HCT116 (cell line): ENCODE measurements at places on chromosomes 3 and 15.

- H3K36me3 ChIP-seq = no peaks in the 10 kb centered on the region
- DNase-seq = no peak
- no peaks in the 10 kb centered on the region for H3K4me1 ChIP-seq
Measured at GRCh38 chr3:54262541-54262940, 140.2 kb downstream of the CACNA2D3 start.

- no peaks in the 10 kb centered on the region for H3K27me3 ChIP-seq
- no peak for DNase-seq
- no peaks in the 10 kb centered on the region for H3K36me3 ChIP-seq
- peak overlapping the region; percentile 72 for H3K27ac ChIP-seq
- no peak overlapping the region for H3K4me3 ChIP-seq
Measured at GRCh38 chr3:12470111-12470510, 14.2 kb upstream of the TSEN2 start.

DNA sequence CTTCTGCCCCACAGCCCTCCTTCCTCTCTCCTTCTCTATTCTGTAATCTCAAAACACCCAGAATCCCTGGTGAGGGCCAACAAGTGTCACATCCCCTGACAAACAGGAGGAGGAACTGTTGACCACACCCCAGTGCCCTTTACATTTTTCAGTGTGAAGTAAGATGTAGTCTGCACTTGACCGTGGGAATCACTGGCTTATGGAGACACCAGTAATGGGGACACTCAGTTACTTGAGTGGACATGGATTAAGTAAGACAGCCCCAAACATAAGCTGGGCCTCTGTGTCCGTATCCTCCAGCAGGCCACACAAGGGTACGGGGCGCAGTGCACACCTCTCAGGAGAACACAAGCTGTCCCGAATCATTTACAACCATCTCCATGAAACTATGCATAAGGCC is 28.4 kb upstream of the LIMD1 start:
- H3K36me3 ChIP-seq = no peaks in the 10 kb centered on the region
- no peak overlapping the region for H3K4me3 ChIP-seq
- H3K27ac ChIP-seq = no peak overlapping the region
- DNase-seq = no peak
- H3K27me3 ChIP-seq = no peaks in the 10 kb centered on the region

DNA sequence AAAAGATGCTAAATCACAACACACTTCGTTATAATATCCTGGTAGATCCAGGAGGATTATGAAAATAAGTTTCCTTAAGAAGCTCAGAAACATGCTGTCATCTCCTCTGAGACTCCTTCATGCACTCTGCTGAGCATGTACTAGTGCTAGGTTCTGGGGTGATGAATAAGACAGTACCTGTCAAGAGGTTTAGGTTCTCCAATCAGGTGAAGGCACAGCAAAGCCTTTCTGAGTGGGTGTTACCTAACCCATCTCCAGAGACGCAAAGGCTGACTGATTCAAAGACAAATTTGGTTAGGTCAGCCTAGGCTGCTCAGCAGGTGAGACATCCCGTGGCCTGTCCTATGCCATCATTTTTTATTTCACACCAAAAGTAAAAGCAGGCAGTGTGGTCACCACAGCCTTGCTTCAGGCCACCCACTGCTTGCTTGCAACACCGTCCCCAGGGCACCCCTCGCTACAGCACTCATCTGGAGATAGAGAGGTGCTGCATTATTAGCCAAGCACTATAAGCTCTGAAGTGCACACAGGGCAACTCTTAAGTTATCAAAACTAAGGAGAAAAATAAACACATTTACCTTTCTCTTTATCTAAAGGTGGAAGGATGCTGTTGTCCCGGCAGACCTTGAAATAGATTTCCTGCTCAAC is 117.2 kb downstream of the TJP1 start:
- H3K4me3 ChIP-seq = no peak overlapping the region
- DNase-seq = no peak
- peaks cover 41% of the 10 kb centered on the region for H3K36me3 ChIP-seq
- H3K4me1 ChIP-seq = no peaks in the 10 kb centered on the region
- H3K27me3 ChIP-seq = no peaks in the 10 kb centered on the region
- H3K27ac ChIP-seq = no peak overlapping the region

GRCh38 chr15:70439304-70439877 is 324.0 kb downstream of the UACA start:
- H3K27me3 ChIP-seq = peaks cover 26% of the 10 kb centered on the region; the same call in 1 of the 2 replicates
- H3K27ac ChIP-seq = no peak overlapping the region
- no peak overlapping the region for H3K4me3 ChIP-seq
- no peak for DNase-seq
- no peaks in the 10 kb centered on the region for H3K36me3 ChIP-seq
- no peaks in the 10 kb centered on the region for H3K4me1 ChIP-seq

GRCh38 chr3:168051531-168052471 is 43.9 kb downstream of the GOLIM4 start:
- no peak for DNase-seq
- H3K4me3 ChIP-seq = no peak overlapping the region
- H3K27me3 ChIP-seq = no peaks in the 10 kb centered on the region
- no peaks in the 10 kb centered on the region for H3K4me1 ChIP-seq
- no peaks in the 10 kb centered on the region for H3K36me3 ChIP-seq

DNA sequence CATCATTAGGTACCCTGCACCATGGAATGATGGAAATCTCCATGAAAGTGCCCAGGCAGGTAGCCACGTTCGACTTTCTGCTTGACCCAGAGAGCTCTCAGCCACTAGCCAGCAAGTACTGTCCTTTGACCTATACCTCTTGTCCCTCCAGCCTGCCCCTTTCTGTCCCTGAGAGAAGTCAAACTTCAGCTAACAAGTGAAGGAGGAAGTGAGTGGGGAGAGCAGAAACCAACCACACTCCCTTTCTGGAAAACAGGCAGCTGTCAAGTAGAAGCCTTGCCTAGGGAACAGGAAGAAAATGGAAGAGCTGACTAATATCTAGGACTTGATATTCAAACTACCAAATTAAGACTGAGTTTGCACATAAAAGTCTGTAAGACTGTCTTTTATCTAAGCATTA is 30.3 kb upstream of the FSTL1 start:
- no peaks in the 10 kb centered on the region for H3K36me3 ChIP-seq
- H3K27ac ChIP-seq = no peak overlapping the region
- no peaks in the 10 kb centered on the region for H3K4me1 ChIP-seq
- no peaks in the 10 kb centered on the region for H3K27me3 ChIP-seq
- H3K4me3 ChIP-seq = no peak overlapping the region
- DNase-seq = no peak

GRCh38 chr3:8627201-8627940 is 17.2 kb downstream of the SSUH2 start:
- H3K27me3 ChIP-seq = no peaks in the 10 kb centered on the region
- no peak overlapping the region for H3K4me3 ChIP-seq
- peaks cover 31% of the 10 kb centered on the region for H3K4me1 ChIP-seq
- no peaks in the 10 kb centered on the region for H3K36me3 ChIP-seq
- no peak overlapping the region for H3K27ac ChIP-seq
- DNase-seq = no peak

GRCh38 chr15:20358066-20358778 is 183.4 kb downstream of the GOLGA6L6 start:
- peaks cover 3% of the 10 kb centered on the region; the same call in 1 of the 2 replicates for H3K4me1 ChIP-seq
- no peaks in the 10 kb centered on the region for H3K27me3 ChIP-seq
- no peak overlapping the region for H3K4me3 ChIP-seq
- no peak overlapping the region for H3K27ac ChIP-seq
- DNase-seq = no peak

GRCh38 chr15:63772520-63772919 is 61.2 kb downstream of the HERC1 start:
- H3K27ac ChIP-seq = no peak overlapping the region
- no peaks in the 10 kb centered on the region for H3K4me1 ChIP-seq
- no peak for DNase-seq

- no peak overlapping the region for H3K4me3 ChIP-seq
- no peaks in the 10 kb centered on the region for H3K4me1 ChIP-seq
- no peak for DNase-seq
- H3K36me3 ChIP-seq = no peaks in the 10 kb centered on the region
- no peak overlapping the region for H3K27ac ChIP-seq
Measured at GRCh38 chr3:101890716-101891115, 41.4 kb downstream of the NFKBIZ start.

DNA sequence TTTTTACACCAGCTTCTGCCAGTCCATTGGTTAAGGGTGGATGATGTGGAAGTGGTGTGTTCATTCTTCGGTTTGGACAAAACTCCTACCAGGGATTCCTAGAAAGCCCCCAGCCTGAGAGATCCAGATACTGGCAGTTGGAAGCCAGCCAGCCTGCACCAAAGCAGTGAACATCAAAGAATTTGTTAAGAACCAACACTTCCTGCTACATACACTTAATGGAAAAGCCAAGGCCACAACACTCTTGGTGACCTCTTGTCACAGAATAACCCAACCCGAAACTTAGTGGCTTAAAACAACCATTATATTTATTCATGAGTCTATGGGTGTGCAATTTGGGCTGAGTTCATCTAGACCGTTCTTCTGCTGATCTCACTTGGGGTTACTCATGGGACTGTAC is 42.9 kb upstream of the ADAMTS9 start:
- no peak for DNase-seq
- no peaks in the 10 kb centered on the region for H3K36me3 ChIP-seq
- no peaks in the 10 kb centered on the region for H3K4me1 ChIP-seq
- H3K4me3 ChIP-seq = no peak overlapping the region

DNA sequence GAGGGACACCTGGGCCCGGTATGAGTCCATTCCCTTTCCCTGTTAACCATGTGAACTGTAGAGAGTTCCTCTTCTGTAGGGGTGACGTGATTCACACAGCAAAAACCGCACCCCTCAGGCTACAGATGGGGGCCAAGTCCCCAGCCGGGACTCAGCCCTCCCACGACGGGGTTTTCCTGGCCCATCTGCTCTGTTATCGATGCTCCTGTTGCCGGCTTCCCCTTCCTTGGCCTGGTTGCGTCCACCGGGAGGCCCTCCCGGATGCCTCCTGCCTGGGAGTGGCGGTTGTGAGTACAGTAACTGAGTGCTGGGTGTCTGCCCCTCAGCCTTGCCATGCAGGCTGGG is 817 bp upstream of the PLXNA1 start:
- H3K4me3 ChIP-seq = peak overlapping the region; percentile 38
- no peaks in the 10 kb centered on the region for H3K27me3 ChIP-seq
- H3K4me1 ChIP-seq = peaks cover 19% of the 10 kb centered on the region

GRCh38 chr3:69838696-69839515 is 99.6 kb downstream of the MITF start:
- H3K27me3 ChIP-seq = no peaks in the 10 kb centered on the region
- no peak for DNase-seq
- no peak overlapping the region for H3K27ac ChIP-seq
- H3K36me3 ChIP-seq = no peaks in the 10 kb centered on the region

GRCh38 chr3:45084820-45085816 is 59.0 kb downstream of the CLEC3B start:
- H3K4me1 ChIP-seq = no peaks in the 10 kb centered on the region
- peaks cover 50% of the 10 kb centered on the region for H3K36me3 ChIP-seq
- H3K27ac ChIP-seq = no peak overlapping the region
- no peak overlapping the region for H3K4me3 ChIP-seq
- DNase-seq = no peak
- H3K27me3 ChIP-seq = no peaks in the 10 kb centered on the region

DNA sequence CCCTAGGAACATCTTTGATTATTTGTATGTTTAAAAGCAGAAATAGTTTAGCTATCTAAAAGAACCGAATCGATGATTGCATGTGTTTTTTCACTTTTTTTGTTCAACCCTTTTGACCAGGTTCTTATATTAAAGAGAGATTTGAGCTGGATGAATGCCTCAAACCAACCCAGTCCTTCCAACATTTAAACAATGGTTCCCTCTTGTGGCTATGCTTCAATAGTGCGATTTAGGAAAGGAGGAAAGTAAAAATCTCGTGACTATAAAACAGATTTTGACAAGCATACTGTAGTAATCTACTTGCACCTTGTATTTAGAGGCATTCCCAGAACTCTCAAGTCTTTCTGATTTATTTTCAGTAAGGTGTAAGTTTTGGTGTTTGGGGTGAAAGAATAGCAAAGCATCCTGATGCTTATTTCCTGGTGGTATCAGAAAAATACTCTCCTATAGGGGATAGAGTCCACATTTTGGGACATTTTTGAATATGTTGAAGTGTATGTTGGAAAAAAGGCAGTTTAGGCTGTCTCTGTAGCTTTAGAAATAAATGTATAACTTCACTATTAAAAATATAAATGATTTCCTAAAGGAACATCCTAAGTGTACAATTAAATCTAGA is 159.6 kb upstream of the KCNH8 start:
- no peak for DNase-seq
- H3K27me3 ChIP-seq = no peaks in the 10 kb centered on the region
- H3K4me3 ChIP-seq = no peak overlapping the region
- no peak overlapping the region for H3K27ac ChIP-seq

DNA sequence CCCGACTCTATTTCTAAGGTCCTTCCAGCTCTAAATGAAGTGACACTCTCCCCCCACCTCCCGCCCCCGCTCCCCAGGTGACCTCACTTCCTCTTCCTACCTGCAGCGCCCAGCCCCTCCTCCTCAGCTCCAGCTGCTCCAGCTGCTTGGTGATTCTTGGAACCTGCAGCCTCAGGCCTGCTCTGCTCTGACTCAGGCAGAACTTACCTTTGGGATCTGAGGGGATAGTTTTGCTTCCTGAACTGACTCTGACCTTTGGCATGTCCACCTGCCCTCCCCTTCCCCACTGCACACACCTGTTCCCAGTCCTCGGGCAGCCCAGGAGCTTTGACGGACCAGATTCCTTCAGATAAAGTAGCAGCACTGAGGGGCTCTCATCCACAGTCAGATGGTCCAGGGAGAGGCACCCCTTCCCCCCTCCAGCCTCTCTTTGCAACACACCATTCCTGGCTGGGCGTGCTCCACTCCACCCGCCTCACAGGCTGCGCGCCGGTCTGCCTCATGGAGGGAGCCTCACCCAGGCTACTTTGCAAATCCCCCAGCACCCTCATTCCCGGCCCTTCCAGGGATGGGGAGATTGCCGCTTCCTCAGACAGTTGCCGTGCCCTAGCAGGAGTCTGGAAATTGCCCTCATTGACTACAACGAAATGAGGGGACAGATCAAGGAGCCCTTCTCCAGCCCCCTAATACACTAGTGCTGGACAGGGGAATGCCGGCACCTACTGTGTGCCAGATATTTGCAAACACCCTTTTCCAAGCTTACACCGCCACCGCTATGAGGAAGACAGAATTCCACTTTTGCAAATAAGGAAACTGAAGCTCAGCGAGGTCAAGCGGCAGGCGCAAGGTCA is 692 bp upstream of the C15orf39 start:
- H3K4me1 ChIP-seq = peaks cover 56% of the 10 kb centered on the region
- peak overlapping the region; percentile 67 for H3K27ac ChIP-seq
- peaks cover 5% of the 10 kb centered on the region; the same call in 1 of the 2 replicates for H3K36me3 ChIP-seq
- peak; percentile 44 for DNase-seq

GRCh38 chr15:94670438-94671034 is 439.2 kb downstream of the MCTP2 start:
- DNase-seq = peak; percentile 15
- H3K27me3 ChIP-seq = peaks cover 7% of the 10 kb centered on the region; the same call in 1 of the 2 replicates
- no peak overlapping the region for H3K27ac ChIP-seq
- H3K4me3 ChIP-seq = no peak overlapping the region
- no peaks in the 10 kb centered on the region for H3K36me3 ChIP-seq
